Stimulated activated CD8-positive, alpha-beta memory T cell treated with anti-CD3 and anti-CD28 coated beads, Interleukin-7, amount 100 ng/mL, for 4 hours (primary cell): ENCODE measurements at places on chromosomes 11 and 22.

DNA sequence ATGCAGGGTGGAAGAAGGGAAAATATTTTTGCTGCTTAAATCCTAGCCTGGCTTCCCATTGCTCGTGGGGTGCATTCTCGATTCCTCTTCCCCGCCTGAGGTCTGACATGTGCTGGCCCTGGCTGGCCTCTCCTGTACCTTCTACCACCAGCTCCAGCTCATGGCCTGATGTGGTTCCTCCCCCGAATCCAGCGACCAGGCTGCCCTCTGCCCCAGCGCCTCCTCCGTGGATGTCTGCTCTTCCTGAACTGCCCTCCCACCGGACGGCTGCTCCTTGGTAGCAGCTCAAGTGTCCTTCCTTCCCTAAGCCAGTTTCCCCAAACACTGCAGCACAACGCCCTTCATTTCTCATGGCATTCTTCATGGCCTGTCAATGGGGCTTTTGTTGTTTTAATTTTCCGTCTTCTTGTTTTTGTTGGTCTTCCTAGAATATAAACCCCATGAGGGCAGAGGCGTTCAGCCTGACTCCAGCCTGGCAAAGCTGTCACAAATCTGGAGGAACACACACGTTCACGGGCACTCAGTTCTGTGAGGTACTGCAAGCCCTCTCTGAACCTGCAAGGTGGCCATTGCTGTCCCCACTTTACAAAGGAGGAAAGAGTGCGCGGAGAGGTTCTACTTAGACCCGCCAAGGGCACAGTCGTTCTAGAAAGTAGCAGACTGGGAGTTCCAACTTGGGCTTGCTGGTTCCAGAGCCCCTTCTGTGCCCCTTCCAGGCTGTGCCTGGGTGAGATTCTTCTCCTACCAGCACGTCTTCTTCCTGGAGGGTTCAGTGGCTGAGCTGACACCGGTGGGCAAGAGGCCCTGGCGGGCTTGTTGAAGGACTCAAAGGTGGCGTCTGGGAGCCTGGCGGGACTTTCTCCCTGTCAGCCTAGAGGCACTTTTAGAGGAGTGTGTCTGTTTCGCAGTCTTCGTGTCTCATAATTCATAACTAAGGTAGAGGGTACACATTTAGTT lies 953 bp upstream of the LRP5 start:
- DNase-seq: no peak

GRCh38 chr11:121448431-121448941 lies 3.6 kb upstream of the SORL1 start:
- DNase-seq: no peak

DNA sequence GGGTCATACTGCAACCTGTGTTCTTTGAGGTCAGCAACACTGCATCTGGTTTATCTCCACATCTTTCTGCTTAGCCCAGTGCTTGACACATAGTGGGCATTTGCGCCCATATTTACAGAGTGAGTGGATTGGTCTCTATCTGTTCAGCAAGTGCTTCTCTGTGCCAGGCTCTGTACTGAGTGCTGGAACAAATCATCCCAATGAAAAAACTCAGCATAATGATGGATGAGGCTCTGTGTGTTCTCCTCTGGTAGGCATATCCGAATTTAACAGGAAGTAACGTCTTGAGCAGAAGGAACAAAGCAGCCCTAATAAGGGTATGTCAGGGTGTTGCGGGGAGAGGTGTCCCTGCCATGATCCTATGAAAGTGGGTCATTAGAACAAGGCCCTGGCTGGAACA lies 46.0 kb downstream of the MCM5 start:
- no peak for DNase-seq

DNA sequence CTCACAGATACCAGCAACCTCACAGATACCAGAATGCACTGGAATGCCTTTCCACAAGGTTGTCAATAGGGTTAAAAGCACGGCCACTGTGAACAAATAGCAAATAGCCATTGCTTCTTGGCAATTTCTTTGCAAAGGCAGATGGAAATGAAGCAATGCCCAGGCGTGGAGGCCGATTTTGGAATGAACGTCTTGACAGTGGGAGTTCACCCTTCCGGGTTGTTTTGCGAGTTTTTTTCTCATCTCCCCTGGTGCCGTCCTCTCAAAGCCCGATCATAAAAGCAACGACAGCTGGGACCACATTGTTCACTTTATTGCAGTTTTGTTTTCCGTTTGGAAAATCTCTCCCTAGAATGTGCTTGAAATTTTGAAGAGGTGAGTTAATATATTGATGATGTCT lies 38.0 kb upstream of the CD82 start:
- DNase-seq: no peak

DNA sequence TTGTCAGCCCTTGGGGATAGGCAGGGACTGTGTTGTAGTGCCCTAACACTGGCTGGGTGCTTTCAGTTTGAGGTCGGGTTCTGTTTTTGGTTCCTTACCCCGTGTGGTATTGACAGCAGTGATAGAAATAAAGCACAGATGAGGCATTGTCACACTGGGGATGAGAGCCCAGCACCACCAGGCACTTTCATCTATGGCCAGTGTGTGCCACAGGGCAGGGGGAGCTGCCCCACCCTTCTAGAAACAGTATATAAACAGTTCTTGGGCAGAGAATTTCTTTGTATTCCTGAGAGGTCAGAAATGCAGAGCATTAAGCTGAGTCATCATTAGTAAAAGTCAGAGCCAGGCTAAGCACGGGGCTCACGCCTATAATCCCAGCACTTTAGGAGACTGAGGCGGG lies 23.1 kb upstream of the CDC42EP2 start:
- no peak for DNase-seq
